Kidney (tissue), 22 donors: ENCODE measurements at places on chromosomes 16 and 17. TPM values are rescaled to one million over a fixed set of nuclear protein-coding genes. Genes with fewer than 3 reads are reported as not detected.

GRCh38 chr16:66926961-66927436 is 1.7 kb upstream of the RRAD start:
- no peak for DNase-seq

DNA sequence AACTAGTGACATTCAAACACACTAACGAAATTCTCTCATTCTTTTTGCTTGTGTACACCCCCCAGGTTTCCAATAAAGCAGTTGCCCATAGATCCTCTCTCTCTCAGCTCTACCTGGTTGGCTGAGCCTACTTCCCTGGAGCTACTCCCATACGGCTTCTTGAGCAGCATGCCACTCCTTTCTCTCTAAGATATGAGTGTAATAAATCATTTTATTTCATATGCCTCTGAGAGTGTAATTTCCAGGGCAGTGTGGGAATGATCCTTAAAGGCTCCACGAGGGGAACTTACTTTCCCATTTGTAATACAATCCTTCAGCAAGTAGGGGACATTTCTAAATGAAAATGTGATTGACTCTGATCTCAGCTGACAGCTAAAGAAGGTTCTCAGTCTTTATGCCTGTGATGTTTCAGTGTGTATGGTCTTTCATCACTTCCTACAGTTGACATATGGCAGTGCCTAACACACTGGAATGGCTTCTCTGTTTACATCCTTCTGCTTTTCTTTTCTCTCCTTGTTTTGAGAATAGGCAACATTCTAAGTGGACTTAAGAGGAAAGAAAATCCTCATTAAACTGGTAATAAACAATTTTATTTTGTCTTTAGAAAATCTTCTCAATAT is 1194.3 kb upstream of the CDH8 start:
- DNase-seq = no peak

GRCh38 chr16:27330542-27330941 is 16.8 kb downstream of the IL4R start:
- DNase-seq = no peak

The CRHR1 gene
- polyA plus RNA-seq = not detected

- no peak for DNase-seq
Observed at GRCh38 chr16:52434224-52434623, 112.7 kb downstream of the TOX3 start.

GRCh38 chr16:79165506-79165905 is 435.0 kb downstream of the MAF start:
- peak; percentile 83 for DNase-seq

The MMP2 gene
- polyA plus RNA-seq = 44.3 TPM

The CPHXL2 gene
- polyA plus RNA-seq = not detected

- DNase-seq = peak; percentile 87
Observed at GRCh38 chr17:49851387-49852291, 3.8 kb upstream of the TAC4 start.

The GALR2 gene
- polyA plus RNA-seq = not detected

- no peak for DNase-seq
Observed at GRCh38 chr16:89117227-89117974, 23.7 kb downstream of the ACSF3 start.

GRCh38 chr17:74646231-74646630 is 22.7 kb upstream of the CD300E start:
- no peak for DNase-seq

- DNase-seq = no peak
Observed at GRCh38 chr16:54236773-54237172, 49.8 kb downstream of the IRX3 start.

DNA sequence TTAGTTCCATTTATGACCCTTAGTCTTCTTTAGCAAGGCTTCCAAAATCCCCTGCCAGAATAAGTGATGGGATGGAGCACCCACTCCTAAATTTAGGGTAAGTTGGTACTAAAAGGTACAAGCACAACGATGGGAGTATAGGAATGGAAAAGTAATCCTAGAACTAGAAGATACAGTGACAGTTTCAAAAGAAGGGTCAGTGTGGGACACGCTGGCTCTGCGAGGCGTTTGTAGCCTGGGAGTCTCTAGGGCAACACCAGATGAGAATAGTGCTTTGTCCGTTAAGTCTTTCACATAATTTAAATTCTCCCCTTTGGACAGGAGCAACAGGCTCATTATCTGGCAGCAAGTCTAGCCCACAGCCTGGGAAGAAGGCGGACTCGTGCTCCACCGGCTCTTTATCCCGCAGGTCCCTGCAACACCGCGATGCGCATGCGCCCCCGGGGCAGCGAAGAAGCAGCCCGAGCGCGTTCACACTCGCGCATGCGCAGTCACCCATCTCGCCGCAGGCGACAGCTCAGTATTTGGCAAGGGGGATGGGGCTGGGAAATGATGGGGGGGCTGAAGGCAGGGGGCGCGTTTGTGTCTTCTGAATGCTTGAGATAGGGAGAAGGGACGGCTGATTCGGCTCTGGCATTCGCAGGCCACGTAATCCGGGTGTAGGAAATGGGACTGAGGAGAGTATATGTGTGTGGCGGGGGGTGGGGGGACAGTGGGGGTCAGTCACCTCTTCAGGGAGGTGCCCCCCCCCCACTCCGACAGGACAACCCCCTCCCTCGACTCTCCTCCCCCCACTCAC is 564 bp downstream of the SPOP start:
- DNase-seq = peak; percentile 96

The C17orf78 gene
- polyA plus RNA-seq = not detected

DNA sequence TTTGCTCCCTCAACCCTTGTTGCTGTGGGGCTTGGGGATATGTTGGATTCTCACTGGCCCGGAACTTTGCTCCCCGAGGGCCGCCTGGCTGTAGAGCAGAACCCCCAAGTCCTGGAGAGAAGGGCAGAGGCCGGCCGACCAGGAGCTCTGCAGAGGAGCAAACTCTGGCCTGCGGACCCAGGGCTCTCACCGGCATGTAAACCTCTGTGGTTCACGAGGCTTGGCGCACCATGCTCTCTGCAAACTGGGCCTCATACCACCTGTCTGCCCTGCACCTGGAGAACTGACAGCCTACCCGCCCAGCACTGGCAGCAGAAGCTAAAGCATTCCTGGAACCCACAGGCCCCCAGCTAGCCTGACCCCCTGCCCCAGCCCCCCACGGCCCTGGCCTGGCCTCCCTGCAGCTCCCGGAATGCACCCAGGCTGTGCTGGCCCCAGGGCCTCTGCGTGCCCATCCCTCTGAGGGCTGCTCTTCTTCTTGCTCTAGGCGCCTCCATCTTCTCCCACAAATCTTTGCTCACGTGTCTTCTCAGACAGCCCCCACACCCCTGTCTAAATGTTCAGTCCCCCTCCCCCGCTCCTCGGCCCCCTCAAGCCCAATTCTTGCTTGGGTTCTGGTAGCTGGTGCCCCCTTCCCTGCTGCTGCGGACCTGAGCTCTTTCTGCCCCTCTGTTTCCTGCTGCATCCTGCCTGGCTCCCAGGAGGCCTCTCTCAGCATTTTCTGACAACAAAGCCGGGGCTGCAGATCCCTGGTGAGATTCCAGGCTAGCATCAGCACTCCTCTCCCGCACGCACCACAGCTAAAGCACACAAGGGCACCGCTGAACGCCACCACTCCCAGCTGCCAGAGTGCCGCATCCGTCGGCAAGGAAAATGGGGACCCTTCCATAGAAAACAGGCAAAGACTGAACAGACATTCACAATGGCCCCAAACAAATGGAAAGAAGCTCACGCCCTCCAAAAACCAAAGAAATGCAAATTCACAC is 23.3 kb downstream of the ACTG1 start:
- no peak for DNase-seq

The KRT222 gene
- polyA plus RNA-seq = 1.2 TPM

- DNase-seq = no peak
Observed at GRCh38 chr16:1740781-1741490, 30.4 kb downstream of the NME3 start.

The SOX15 gene
- 0.80 TPM for polyA plus RNA-seq

The KLHL36 gene
- 13.7 TPM for polyA plus RNA-seq

The SRL gene
- polyA plus RNA-seq = 2.6 TPM

The CMTM1 gene
- polyA plus RNA-seq = not detected

GRCh38 chr16:79595231-79595641 is 5.3 kb downstream of the MAF start:
- DNase-seq = no peak

DNA sequence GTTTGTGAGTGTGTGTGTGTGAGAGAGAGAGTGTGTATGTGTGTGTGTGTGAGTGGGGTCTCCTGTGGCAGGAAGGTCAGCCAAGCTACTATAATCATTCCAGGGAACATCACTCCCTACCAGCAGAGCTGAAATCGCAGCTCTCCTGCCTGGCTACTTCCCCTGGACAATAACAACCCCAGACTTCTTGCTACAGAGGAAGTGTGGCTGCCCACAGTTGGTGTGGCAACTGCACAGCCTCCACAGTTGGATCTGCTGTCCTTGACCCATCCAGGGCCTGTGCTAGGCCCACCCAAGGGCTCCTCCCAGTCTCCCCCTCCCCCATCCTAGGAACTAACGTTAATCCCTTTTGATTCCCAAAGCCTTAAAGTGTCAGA is 1.5 kb downstream of the SLC13A5 start:
- no peak for DNase-seq

DNA sequence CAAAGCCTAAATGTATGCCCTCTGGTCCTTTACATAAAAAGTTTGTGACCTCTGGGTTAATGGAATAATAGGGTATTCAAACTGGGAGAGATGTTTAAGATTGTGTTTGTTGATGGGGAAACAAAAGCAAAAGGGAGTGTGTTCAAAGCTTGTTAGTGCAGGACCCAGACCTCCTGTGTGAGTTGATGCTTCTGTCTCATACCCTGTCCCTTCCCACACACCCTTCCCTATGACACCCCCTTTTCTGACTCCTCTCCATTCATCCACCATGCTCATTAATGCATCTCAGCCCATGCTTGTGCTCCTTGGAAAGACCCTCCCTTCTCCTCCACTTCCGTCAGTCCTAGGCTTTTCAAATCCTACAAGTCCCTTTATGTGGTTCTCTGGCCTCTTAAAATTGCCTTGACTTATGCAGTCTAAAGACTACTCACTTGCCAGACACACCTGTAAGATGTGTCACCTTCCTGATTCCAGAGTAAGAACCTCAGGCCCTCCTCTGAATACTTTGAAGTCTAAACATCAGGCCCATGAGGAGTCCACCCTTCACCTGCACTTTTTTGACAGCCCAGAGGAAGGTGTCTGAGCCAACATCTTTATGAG is 128.0 kb upstream of the CACNG5 start:
- DNase-seq = no peak

The TOM1L1 gene
- polyA plus RNA-seq = 57.7 TPM

DNA sequence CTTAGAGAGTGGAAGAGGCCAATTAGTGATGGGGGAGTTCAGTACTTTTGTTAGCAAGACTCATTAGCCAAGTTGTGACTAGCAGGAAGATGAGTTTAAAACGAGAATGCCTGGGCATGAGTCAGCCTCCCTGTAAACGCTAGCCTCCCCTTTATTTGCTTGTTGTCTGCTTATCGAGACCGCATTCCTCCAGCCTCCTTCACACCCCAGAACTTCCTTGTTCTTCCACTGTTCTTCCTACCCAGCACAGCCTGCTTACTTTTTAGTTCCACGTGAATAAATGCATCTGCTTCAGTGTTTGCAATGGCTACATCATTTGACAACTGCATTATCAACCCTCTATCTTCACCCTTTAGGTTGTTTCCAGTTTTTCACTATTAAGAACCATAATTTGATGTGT is 20.2 kb upstream of the OR3A1 start:
- no peak for DNase-seq

- peak; percentile 82 for DNase-seq
Observed at GRCh38 chr17:42720996-42721583, 23.8 kb downstream of the EZH1 start.

DNA sequence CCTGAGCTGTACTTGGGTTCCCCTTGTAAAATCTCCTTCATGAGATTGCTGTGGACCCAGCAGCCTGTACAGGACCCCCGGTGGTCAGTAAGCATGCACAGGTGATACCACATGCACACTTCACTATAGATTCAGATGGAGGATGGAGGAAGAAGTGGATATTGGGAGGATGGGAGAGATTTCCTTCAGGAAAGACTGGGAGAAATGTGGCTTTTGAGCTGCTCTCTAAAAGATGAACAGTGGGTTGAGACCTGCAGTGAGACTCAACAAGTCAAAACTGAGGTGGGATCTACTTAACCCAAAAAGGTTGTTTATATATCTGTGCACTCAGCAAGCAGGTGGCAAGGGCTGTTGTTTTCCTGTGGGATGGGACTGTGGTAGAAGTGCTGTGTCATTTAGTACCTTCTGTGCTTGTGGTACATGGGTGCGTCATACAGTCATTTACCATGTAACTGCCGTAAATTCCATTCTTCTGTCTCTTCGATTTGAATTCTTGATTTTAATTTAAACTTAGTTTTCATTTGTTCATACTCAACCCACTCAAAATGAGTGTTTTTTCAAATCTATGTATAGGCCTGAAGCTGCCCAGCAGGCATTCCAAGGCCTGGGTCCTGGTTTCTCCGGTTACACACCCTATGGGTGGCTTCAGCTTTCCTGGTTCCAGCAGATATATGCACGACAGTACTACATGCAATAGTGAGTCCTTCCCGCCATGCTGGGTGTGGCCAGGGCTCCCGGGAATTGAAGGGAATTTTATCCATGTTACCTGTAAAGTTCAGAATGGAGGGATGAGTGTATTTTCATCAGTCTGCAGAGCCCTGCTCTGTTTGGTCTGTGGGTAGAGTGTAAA is 6.9 kb downstream of the HERPUD1 start:
- no peak for DNase-seq

GRCh38 chr16:85134789-85135142 is 22.5 kb upstream of the CIBAR2 start:
- DNase-seq = no peak

DNA sequence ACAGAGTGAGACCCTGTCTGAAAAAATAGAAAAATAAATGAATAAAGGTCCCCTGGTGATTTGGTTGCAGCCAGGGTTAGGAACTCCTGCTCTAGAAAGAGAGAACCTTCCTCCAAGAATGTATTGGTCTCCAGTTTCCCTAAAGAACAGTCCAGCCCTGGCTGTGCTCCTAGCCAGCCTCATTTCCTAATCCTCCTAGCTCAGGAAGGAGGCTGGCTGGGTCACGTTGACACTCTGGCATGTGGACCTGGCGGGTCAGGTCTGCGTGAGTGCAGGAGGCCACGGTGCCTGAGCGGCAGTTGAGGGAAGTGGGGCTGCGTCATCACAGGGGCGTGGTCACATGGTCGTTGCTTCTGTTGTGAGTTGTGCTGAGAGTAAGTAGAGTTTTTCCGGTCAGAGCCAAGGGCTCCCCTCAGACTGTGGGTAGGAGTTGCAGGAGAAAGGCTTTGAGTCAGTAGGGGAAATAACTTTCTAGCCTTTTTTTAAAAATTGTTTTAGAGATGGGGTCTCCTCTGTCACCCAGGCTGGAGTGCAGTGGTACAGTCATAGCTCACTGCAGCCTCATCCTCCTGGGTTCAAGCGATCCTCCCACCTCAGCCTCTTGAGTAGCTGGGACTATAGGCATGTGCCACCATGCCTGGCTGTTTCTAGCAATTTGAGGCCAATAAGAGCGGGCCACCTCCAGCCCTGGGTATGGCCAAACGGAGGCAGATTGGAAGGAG is 194.0 kb upstream of the CIBAR2 start:
- no peak for DNase-seq

The PTGES3L gene
- 1.2 TPM for polyA plus RNA-seq

- DNase-seq = peak; percentile 56
Observed at GRCh38 chr16:28317040-28317880, 24.9 kb downstream of the SBK1 start.

- no peak for DNase-seq
Observed at GRCh38 chr16:73672135-73672534, 624.2 kb upstream of the ZFHX3 start.
